Epithelial cell of proximal tubule (primary cell): ENCODE measurements at places on chromosomes 6 and 20. TPM values are rescaled to one million over a fixed set of nuclear protein-coding genes. Genes with fewer than 3 reads are reported as not detected.

Gene OR2H2
- total RNA-seq: not detected in 2 replicates

- no peak for DNase-seq
Observed at GRCh38 chr6:111837641-111838500, 35.4 kb downstream of the FYN start.

Gene ZNF334
- 1.9 and 2.2 TPM in 2 replicates for total RNA-seq

Gene SH3BGRL2
- 10.3 and 13.9 TPM in 2 replicates for total RNA-seq

Gene C6orf163
- 0.58 TPM in 1 of 2 replicates, not detected in the other for total RNA-seq

- DNase-seq: peak; percentile 42
Observed at GRCh38 chr6:137659871-137660270, 165.7 kb upstream of the OLIG3 start.

Gene GRM1
- total RNA-seq: 0.51 TPM in 1 of 2 replicates, not detected in the other

DNA sequence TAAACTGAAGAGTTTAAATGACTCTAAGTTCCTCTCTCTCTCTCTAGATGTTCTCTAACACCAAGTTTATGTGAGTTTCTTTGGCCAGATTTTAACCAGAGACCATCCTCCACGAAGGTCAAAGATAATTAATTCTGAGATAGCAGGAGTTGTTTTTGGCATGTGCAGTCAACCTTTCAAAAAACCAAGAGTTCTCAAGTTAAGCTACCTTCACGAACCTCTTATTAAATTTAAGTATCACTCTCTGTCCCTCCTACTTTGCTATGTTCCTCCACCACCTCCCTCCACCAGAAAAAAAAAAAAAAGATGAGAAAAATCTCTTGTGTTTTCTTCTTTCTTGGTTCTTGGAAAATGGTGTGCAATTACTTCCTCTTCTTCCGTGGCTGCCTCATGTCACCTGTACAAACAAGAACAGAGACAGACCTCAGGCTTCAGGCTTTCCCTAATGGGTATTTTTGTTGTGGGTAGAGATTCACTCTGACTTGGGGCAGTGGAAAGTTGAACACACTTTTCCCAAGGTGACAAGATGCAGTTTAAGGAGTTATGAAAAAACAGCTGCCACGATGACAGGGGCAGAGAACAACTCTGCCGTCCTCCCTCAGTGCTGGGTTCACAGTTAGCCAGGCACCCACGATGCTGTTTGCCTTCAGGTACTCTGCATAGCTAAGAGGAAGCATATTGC lies 64.3 kb downstream of the ADTRP start:
- DNase-seq: no peak

GRCh38 chr6:2175825-2176224 lies 69.6 kb downstream of the GMDS start:
- DNase-seq: no peak

- no peak for DNase-seq
Observed at GRCh38 chr6:153096792-153097191, 34.3 kb downstream of the RGS17 start.

- DNase-seq: no peak
Observed at GRCh38 chr6:48747040-48747439, 636.0 kb upstream of the PTCHD4 start.

- no peak for DNase-seq
Observed at GRCh38 chr20:23207826-23208540, 121.9 kb upstream of the CD93 start.

DNA sequence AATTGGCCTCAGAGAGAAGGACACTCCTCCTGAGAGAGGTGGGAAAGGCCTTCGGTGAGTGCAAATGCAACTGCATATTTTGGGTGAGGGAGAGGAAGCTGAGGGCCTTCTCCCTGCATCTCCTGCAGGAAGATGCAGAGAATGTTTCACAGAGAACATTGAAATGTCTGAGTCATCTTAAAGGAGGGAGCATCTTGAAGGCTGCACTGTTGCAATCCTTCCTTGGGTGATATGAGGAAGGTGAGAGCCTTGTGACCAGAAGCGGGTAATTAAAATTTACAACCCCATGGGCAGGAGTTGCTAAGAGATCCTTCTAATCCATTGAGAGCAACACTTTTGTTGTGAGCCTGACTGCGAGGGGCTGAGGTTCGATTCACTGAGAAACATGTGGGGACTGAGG lies 375.7 kb upstream of the MARCKS start:
- DNase-seq: no peak

DNA sequence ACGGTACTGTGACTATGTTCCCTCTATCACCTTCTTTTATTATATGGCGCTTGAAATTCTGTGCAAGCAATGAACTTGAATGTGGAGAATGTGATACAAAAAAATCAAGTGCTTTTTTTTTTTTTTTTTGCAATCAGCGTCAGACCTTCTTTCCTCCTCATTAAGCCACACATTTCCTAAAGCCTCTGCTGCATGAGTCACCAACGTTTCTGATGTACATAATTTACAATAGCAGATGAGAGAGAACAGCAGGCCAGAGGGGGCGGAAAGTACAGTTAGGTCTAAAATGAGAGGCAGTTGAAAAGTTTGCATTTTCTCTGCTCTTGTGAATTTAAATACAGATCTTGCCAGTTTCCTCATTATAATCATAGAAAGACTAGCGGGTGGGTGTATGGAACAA lies 114.6 kb upstream of the RIPOR2 start:
- no peak for DNase-seq

DNA sequence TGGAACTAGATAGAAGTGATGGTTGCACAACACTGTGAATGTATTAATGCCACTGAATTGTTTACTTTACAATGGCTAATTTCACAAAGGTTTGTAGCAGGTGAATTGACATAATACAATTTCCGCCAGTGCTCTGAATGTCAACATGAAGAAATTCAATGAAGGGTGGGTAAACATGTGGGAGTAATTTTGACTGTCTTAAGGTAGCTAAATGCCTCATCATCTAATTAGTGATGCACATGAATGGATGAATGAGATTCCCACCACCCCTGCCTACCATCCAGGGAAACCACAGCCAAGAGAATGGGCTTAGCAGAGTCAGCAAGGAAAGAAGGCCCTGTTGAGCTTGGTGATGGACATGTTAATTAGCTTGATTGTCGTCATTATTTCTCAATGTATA lies 275.3 kb downstream of the ALDH8A1 start:
- DNase-seq: peak; percentile 76

DNA sequence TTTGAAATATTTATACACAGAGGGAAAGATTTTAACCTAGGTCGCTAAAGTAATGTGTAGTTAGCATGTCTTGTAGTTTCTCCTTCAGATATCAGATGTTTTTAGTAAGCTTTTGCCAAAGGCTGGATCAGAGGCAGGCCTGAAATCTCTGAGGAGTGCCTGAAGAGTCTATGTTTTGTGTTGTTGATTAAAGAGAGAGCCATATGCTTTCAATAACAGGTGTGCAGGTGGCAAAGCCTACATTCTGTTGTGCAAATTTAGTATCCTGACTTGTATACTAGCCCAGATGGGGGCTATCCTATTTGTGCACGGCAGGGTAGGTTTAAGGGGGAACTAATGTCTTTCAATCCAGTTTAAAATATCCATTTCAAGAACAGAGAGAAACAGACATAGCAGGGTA lies 167.1 kb upstream of the ATXN1 start:
- no peak for DNase-seq

DNA sequence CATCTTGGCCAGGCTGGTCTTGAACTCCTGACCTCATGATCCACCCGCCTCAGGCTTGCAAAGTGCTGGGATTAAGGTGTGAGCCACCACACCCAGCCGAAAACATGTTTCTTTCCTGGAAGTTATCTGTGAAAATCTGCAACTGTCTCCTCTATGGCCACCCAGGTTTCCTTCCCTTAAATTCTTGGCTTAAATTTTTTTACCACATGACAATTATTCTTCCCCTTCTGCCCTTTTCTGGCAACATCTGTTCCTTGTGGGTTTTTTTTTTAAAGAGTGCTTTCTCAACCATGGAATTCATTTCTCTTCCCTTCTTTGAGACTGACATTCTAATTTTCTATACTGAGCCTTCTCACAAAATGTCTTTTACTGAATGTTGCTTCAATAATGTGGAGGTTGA lies 59.6 kb downstream of the DOK5 start:
- DNase-seq: no peak

GRCh38 chr6:128053109-128053508 lies 152.3 kb upstream of the THEMIS start:
- DNase-seq: no peak

DNA sequence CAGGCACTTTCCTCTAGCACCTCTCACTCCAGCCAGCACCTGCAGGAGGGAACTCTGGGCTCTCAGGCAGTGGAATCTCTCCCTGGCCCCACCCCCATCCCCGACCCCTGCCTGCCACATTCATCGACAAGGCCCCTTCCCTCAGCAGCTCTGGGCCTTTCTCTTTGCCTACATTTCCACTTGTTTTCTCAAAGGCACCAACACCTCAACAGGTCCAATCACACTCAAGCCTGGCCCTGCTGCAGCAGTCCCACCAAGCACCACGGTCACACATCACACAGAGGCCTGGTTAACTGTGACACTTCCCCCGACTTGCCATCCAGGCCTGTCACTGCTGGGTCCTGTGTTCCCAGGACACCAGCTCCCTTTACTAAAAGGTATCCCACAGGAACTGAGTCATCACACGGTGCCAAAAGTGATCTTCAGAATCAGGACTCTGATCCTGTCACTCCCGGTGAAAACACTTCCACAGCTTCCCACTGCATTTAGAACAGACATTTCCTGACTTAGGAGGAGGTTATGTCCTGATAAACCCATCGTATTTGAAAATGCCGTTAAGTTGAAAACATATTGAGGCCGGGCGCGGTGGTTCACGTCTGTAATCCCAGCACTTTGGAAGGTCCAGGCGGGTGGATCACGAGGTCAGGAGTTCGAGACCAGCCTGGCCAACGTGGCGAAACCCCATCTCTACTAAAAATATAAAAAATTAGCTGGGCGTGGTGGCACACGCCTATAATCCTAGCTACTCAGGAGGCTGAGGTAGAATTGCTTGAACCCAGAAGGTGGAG lies 54.9 kb downstream of the MYH7B start:
- no peak for DNase-seq

GRCh38 chr20:48431653-48432493 lies 395.9 kb downstream of the PREX1 start:
- no peak for DNase-seq

DNA sequence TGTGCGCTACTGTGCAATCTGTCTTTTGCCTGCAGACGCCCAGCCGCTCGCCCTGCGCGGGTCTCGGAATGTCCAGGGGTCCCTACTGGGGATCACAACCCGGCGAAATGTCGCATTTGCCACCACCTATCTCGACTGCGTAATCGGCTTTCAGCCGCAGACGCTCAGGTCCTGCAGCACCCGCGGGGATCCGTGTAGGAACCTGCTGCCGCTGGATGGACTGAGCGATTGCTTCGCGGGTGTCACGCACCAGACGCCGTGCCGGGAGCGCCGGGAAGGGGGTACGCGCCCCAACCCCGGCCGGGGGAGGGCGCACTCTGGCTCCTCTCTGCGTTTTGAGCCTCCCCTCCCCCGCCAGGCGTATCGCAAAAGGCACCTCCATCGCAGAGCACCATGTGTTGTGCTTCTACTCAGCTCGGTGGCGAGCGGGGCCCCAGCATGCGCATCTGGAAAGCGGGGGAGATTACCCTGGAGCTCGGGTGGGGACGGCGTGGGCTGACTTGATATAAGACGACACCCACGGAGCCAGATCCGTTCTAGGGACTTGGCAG lies 747 bp upstream of the PTPRA start:
- DNase-seq: no peak

DNA sequence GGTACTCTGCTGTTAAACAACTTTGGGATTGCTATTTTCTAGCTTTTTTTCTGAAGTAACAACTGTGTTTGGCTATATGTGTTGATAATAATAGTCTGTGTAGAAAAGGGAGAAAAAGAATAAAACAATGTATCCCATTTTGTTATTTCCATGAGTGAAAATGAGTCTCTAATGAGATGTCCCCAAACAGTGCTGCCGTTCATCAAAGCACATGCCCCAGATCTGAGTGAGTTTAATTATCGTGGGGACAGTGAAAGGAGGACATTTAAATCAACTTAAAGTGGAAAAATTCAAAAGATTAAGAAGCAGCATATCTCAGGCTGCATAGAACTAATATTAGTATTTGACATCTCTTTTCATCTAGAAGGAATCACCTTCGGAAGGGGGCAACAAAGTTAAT lies 59.6 kb downstream of the NCOA7 start:
- DNase-seq: no peak

Gene CBFA2T2
- 3.3 and 8.4 TPM in 2 replicates for total RNA-seq

GRCh38 chr6:2733736-2734480 lies 16.8 kb downstream of the MYLK4 start:
- no peak for DNase-seq

Gene SESN1
- 5.7 and 8.0 TPM in 2 replicates for total RNA-seq

- DNase-seq: no peak
Observed at GRCh38 chr20:58762120-58762519, 69.5 kb downstream of the NPEPL1 start.

Gene KHDC1L
- total RNA-seq: not detected in 2 replicates

Gene TMEM242
- 5.2 and 8.0 TPM in 2 replicates for total RNA-seq

DNA sequence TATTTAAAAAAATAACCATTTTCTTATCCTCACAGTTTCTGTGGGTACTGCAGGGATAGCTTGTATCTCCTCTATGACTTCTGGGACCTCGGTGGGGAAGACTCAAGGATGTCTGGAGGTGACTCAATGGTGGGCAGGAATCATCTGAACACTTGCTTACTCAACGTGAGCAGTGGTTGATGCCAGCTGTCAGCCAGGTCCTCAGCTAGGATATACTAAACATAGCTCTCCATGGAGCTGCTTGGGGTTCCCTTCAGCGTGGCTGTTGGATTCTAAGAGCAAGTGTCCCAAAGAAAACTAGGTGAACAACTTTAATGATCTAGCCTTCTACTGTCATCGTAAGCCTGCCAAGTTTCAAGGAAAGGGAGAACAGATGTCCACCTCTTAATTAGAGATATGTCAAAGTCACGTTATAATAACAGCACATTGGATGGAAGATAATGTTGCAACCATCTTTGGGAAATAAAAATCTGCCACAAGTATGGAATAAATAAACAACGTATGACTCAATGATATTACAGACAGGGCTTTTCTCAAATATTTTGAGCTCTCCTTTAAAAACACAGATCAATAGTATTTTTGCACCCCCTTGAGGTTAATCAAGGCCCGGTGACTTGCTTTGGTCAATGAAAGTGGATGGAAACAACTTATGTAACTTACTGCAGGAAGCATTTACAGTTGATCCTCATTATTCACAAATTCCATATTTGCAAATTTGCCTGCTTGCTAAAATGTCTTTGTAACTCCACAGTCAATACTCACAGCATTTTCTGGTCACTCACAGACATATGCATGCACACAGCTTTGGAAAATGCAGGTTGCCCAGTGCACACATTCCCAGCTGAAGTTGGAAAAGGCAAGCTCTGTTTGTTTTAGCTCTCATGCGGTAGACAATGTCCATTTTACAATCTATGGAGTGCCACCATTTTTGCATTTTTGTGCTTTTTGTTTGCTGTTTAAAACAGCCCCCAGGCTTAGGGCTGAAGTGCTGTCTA lies 6.6 kb upstream of the HEBP2 start:
- no peak for DNase-seq

DNA sequence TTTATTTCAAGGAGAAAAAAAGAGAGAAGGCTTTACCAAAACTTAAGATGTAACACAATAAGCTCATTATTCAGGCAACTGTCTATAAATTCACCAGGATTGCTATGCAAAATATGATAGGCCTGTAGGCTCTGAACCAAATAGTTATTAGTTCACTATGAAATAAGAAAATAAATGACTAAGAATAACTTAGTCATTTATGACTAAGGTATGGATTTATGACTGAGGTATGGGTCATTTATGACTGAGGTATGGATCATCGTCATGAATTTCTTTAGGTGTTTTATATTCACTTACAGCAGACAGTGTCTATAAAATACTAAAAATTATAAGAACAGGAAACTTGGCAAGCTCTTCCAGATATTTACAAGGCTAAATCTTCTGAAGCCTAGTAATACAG lies 52.1 kb upstream of the SNX9 start:
- DNase-seq: no peak

GRCh38 chr6:110323258-110323657 lies 34.9 kb downstream of the METTL24 start:
- no peak for DNase-seq

Gene TENT5A
- 0.63 and 1.2 TPM in 2 replicates for total RNA-seq
